Amygdala (tissue), 56 donors: ENCODE measurements at places on chromosomes 1 and 21.

GRCh38 chr1:30103708-30104411, 619.5 kb downstream of the MATN1 start:
- DNase-seq = no peak

DNA sequence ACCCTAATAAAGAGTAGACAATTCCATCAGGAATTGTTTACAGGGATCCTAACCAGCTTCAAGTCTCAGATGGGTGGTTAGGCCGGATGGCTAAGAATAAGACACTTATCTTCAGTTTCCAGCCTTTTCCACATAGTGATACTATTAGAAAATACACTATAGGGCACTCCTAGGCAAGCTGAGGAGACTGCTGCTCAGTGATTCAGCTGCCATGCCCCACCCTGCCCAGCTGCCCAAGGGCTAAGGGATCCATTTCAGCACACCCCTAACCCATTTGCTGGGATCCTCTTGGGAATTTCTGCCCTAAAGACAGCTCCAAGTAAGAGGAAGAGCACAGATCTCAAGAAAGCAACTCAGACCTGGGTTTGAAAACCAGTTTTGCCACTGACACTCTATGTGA, 31.9 kb downstream of the PLPP3 start:
- no peak for DNase-seq

DNA sequence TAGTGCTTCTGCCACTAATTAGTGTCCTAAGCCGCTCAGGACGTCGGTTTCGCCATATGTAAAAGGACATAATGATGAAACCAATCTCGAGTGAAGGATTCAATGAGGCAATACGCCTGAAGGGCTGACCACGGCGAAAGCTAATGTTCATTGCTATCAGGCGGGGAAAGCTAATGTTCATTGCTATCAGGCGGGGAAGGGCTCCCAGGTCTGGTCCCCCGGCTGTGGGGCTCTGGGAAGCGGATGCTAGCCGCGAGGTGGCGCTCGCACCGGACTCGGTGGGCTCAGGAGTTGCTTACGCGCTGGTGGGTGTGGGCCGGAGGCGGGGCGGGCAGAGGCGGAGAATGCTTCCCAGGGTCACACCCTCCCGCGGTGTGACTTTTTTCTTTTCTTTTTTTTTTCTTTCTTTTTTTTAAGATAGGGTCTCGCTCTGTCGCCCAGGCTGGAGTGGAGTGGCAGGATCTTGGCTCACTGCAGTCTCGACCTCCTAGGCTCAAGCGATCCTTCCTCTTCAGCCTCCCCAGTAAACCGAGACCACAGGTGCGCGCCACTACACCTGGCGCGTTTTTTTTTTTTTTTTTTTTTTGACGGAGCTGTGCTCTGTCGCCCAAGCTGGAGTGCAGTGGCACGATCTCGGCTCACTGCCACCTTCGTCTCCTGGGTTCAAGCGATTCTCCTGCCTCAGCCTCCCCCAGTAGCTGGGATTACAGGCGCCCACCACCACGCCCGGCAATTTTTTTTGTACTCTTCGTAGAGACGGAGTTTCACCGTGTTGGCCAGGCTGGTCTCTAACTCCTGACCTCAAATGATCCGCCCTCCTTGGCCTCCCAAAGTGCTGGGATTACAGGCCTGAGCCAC, 1.1 kb upstream of the PEAR1 start:
- DNase-seq = peak; percentile 71

- DNase-seq = peak; percentile 64
Observed at GRCh38 chr1:110605901-110606656, at the start of gene KCNA2. Gene KCNA2, minus strand, starts transcription at chr1:110606358. Its CDS starts 1,576 bp downstream, at chr1:110604782.

GRCh38 chr1:38940339-38941047, 1.1 kb downstream of the RHBDL2 start:
- no peak for DNase-seq

- no peak for DNase-seq
Observed at GRCh38 chr1:15734901-15735300, 1.2 kb upstream of the SLC25A34 start.

- DNase-seq = no peak
Observed at GRCh38 chr1:151196292-151196800, 2.0 kb upstream of the PIP5K1A start.

DNA sequence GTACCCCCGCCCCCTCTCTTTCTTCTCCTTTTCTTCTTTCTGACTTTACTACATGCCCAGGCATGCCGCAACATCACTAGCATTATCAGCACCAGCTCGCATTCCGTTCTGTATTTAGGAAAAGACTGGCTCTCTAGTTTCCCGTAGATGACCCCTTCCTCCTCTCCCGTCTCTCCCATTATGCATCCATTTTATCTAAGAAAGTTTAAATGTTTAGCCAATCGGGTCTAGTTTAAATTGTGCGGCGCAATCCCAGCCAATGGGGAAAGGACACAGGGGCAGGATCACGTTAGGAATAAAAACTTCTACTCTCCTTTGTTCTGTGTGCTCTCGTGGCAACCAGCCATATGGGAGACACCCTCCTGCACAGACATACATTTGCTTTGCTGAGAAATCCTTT, 2.3 kb upstream of the KRTAP10-7 start:
- DNase-seq = no peak

GRCh38 chr1:17193222-17194132, 11.5 kb upstream of the PADI1 start:
- no peak for DNase-seq

DNA sequence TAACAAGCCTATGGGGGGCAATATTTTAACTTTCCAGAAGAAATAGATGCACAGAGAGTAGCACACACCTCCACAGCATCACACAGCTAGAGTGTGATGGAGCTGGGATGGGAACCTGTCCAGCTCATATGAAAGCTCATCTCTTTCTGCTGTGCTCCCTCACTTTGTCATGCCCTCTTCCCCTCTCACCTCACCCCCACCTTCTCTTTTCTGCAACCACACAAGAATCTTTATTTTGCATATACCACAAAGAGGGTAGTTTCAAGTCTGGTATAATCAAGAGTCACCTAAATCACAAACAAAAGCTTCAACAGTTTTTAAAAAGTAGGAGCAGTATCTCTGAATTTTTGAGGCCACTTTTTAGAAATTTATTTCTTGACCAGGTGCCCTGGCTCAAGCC, 22.6 kb downstream of the FOXD2 start:
- no peak for DNase-seq

DNA sequence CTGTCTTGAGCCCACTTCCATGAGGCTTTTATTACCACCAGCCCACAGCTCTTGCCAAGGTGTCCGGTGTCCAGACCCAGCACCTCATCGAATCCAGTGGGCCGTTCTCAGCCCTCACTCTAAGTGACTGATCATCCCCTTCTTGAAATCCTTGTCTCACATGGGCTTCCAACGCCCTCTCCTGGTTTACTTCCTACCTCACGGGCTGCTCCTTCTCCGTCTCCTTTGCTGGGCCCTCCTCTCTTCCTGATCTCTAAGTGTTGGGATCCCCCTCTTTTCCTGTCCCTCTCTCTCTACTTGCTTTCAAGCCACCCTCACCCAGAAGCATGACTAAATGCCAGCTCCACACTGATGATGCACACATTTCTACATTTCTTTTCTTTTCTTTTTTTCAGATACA, 9.0 kb upstream of the RHBG start:
- no peak for DNase-seq

DNA sequence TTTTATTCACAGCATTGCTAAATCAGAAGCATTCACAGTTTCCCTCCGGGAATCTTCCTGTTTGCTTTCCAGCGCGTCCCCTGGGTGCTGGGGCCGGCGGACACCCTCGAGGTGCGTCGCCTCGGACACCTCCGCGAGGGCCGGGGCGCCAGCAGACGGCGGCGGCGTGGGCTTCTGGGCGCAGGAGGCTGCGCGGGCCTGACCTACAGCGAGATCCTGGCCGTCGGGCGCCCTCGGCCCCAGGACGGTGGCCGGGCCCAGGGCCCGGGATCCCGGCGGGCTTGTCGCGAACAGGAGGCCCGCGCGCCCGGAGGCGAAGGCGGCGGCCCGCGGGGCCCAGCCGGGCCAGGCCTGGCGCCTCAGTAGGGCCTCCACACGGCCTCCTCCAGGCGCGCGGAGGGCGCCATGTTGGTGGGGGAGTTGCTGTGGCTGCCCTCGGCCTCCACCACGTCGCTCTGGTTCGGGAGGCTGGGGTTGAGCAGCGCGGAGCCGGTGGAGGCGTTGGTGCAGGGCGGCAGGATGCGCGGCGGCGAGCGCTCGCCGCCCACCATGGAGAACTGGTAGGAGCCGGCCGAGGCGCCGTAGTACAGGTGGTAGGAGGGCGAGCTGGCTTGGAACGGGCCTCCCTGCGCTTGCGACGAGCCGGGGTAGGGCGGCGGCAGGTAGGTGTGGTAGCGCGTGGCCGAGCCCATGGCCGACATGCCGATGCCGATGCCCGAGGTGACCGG, 123.1 kb downstream of the CLIC6 start:
- no peak for DNase-seq

DNA sequence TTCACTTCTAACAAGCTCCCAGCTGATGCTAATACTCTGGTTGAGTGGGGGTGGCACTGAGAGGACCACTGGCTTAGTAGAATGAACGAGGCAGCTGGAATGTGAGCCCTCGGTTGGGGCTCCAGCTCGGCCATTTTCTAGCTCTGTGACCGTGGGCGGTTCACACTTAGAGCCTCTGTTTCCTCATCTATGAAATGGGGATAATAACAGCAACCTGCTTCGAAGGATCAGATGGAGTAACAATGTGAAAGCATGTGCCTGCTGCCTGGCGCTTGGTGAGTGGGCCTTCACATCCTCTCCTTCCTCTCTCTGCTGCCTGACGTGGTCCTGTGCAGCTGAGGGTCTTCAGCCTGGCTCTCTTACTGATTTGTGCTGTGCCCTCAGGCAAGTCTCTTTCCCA, 20.9 kb upstream of the TTC4 start:
- DNase-seq = no peak

- no peak for DNase-seq
Observed at GRCh38 chr1:53237638-53238037, 680 bp downstream of the MAGOH start.

DNA sequence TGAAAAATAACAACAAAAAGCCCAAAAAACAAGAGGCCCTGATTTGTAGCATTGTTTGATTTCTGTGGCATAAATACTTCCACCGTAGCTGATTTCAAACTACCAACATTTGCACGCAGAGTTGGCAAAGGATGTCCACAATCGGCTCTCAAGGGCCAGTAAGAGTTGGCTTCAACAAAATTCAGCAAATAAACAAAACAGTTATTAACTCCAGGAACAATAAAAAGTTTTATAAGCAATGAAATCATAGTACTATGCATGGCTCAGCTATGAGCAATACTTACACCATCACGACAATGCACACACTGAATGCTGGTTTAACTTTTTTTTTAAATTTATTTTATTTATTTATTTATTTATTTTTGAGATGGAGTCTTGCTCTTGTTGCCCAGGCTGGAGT, 8.7 kb upstream of the COX20 start:
- no peak for DNase-seq

GRCh38 chr1:206579747-206580437, 32.4 kb downstream of the EIF2D start:
- no peak for DNase-seq

GRCh38 chr1:51576923-51577322, 40.0 kb upstream of the OSBPL9 start:
- DNase-seq = no peak

- no peak for DNase-seq
Observed at GRCh38 chr1:117308311-117308916, 58.8 kb upstream of the MAN1A2 start.

GRCh38 chr1:220274251-220274855, 2.1 kb upstream of the RAB3GAP2 start:
- no peak for DNase-seq

DNA sequence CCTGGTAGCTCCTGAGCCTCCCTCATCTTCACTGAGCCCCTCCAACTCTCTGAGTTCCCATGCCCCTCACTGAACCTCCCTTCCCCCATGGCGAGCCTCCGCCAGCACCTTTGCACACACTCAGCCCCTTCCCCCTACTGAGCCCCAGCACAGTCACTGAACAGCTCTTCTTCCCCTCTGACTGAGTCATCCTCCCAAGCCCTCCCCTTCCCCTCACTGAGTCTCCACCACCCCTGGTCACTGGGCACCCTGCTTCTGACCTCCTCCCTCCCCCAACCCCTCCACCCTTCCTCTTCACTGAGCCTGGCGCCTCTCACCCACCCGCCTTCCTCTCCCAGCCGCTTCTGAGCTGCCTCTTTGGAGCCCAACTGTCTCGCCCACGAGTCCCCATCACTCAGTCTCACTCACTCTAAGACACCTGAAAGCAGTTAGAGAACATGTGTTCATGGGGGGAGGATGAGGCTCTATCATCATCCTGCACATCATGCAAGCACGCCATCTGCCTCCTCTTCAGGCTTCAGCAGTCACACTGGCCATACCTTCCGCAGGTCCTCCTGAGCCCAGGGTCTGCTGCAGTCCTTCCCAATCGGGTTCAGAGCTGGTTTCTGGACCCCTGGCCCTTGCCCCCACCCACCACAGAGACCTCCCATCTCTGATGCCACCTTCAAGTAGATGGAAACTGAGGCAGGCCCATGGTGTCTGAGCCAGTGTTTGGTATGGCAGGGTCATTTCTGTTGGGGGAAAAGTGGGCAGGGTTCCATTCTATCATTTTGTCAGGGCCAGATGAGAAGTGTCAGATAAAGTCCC, 2.0 kb upstream of the TRNP1 start:
- no peak for DNase-seq

- no peak for DNase-seq
Observed at GRCh38 chr1:239587066-239587465, 200.7 kb downstream of the CHRM3 start.

GRCh38 chr1:40421431-40422384, 28.6 kb upstream of the ZFP69B start:
- no peak for DNase-seq

- no peak for DNase-seq
Observed at GRCh38 chr1:207109004-207109403, 5.0 kb downstream of the C4BPA start.

DNA sequence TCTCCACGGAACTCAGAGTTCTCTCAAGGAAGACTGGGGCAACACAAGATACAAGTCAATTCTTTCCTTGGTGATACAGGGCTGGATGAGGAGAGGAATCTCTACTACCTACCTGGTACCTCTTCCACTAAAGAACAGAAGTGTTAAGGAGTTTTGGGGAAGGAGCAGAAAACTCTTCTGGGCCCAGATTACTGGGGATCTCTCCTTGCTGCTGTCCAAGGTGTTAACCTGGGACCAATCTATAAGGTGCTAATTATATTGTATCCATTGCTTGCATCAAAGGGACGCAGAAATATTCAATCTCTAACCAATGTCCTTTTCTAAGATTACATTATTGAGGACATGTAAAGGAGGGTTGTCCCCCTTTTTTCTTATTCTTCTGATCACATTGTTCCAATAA, 1102.5 kb downstream of the AMY1C start:
- no peak for DNase-seq

- DNase-seq = no peak
Observed at GRCh38 chr1:51506537-51506936, 12.5 kb downstream of the EPS15 start.

- DNase-seq = no peak
Observed at GRCh38 chr1:25072461-25072860, 142.4 kb upstream of the RUNX3 start.

- no peak for DNase-seq
Observed at GRCh38 chr1:97895278-97895677, 25.6 kb downstream of the DPYD start.
